HTR-8/SVneo (cell line): ENCODE measurements at places on chromosomes 2 and 18.

DNA sequence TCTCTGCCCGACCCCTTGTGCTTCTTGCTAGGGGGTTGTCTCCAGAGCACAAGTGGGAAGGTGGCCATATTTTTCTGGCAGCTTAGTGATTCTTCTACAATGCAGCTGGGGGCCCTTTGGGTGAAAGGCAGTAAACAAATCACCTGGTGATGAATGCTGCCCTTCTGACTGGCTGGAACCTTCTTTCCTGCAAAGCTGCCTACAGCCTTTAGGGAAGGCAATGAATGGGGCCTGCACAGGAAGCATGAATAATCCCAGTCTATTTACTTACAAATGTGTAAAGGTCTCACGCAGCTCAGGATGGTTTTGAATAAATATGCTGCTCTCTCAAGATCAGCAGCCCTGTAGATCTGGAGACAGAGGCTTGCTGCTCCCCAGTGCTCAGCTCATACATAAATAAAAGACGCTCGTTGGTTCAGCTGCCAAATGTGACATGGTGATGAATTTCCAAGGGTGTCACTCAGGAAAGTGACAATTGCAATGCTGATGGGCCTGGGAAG, 289.2 kb downstream of the TDRD15 start:
- DNase-seq = no peak

DNA sequence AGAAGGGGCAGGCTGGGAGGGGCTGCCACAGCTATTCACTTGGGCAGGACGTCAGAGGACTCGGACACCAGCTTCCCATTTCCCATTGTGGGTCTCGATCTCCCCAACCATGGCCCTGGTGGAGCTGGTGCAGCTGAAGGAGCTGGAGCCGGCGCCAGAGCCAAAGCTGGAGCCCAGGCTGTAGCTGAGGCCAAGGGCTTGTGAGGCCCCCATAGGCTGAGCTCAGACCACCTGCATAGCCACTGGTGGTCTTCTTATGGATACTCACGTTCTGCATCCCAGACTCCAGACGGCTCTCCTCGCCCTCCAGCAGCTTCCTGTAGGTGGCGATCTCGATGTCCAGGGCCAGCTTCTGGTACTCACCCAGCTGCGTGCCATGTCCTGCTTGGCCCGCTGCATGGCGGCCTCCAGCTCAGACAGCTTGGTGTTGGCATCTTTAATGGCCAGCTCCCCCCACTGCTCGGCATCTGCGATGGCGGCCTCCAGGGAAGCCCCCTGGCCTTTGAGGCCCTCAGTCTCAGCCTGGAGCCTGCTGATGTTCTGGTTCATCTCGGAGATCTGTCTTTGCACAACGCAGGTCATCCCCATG, 6.0 kb upstream of the CDK5R2 start:
- DNase-seq = no peak

- no peak for DNase-seq
These were observed 951.1 kb upstream of the CNTNAP5 start for GRCh38 chr2:123073956-123074355.

DNA sequence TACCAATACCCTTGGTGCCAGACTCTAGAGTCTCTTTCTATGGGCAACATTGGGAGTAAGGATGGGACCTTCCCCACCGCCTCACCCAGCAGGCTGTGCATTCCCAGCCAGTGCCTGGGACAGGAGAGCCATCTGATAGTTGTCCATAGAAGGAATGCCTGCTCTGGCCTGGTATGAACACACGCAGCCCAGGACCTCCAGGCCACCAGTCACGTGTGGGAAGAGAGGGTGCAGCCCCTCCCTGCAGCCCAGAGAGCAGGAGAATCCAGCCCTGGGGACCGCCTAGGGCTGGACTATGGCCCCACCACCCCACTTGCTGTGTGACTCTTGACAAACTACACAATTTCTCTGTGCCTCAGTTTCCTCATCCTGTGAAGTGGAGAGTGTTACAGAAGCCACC, 52.5 kb upstream of the ID2 start:
- no peak for DNase-seq

DNA sequence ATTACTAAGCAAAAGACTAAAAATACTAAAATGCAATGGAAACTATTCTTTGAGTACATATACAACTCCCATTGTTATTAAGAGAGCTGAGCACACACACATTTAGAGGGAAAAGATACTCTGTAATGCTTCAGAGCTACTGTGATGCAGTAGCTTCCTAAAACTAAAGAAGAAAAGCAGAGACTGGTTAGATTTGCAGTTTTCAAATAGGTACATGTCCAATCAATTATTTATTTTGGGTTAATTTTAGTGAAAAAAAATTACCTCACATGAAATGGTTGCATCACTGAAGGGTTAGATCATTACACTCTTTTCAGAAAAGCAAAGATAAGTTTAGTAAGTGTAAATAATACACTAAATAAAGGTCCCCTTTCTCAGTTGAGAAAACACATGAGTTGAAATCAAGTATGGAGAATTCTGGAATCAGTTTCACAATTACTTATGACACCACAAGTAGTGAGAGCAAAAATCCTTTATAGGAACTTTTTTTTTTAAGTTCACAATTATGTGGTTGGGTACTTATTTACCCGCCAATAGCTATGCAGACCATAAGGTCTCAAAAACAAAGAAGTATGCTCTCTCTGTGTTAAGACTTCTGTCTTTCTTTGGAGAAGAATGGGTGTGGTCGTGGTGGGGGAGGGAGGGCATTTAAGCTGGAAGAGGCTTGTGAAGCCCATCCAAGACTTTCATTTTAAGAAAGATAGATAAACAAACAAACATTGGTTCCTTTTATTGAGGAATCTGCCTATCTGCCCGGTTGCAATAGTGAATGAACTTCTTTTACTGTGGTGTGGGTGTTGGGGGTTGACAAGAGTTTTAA, 25.3 kb upstream of the SERTAD2 start:
- no peak for DNase-seq

DNA sequence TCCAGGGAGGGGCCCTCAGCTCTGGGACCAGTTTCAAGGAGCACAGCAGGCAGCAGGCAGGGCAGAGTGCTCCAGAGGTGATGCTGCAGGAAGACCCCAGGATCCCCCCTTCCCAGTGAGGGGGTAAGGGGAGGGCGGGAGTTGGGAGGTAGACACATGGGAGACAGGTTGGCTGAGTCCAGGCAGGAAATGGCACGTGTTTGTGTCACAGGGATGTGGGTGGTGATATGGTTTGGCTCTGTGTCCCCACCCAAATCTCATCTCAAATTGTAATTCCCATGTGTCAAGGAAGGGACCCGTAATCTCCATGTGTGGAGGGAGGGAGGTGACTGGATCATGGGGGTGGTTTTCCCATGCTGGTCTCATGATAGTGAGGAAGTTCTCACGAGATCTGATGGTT, 25.2 kb upstream of the OTOS start:
- DNase-seq = no peak
